ENCODE measurements at places on chromosomes 5 and 9.

- DNase-seq, result no peak
These were observed 165.1 kb downstream of the PLK2 start for GRCh38 chr5:58294598-58295305.

DNA sequence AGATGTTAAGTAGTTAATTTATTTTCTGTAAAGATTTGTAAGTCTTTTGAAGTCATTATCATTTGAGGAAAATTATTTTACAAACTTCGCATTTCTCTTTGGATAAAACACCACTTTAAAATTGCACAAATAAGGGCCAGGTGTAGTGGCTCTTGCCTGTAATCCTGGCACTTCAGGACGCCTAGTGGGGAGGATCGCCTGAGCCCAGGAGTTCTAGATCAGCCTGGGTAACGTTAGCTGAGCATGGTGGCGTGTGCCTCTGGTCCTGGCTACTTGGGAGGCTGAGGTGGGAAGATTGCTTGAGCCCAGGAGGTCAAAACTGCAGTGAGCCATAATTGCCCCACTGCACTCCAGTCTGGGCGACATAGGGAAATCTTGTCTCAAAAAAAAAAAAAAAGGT is 185.5 kb downstream of the KDM4C start:
- DNase-seq, result no peak

DNA sequence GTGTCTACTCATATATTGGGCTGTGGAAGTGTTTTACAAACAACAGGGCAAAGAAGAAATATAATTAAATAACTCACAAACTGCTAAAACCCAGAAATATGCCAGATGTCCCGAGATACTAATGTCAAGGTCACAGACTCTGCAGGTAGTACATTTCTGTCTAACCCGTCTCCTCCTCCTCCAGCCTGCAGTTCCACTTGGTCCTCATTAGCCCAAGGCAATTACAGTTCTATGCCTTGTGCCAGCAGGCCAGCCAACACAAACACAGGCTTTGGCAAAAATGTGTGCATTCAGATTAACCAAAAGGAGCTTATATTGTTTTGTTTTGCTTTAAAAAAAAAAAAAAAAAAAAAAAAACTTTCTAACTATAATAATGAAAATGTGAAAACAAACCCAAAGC is 148.8 kb downstream of the MYO10 start:
- no peak for DNase-seq

- no peak for DNase-seq
These were observed 108.4 kb downstream of the MSX2 start for GRCh38 chr5:174832811-174833210.

DNA sequence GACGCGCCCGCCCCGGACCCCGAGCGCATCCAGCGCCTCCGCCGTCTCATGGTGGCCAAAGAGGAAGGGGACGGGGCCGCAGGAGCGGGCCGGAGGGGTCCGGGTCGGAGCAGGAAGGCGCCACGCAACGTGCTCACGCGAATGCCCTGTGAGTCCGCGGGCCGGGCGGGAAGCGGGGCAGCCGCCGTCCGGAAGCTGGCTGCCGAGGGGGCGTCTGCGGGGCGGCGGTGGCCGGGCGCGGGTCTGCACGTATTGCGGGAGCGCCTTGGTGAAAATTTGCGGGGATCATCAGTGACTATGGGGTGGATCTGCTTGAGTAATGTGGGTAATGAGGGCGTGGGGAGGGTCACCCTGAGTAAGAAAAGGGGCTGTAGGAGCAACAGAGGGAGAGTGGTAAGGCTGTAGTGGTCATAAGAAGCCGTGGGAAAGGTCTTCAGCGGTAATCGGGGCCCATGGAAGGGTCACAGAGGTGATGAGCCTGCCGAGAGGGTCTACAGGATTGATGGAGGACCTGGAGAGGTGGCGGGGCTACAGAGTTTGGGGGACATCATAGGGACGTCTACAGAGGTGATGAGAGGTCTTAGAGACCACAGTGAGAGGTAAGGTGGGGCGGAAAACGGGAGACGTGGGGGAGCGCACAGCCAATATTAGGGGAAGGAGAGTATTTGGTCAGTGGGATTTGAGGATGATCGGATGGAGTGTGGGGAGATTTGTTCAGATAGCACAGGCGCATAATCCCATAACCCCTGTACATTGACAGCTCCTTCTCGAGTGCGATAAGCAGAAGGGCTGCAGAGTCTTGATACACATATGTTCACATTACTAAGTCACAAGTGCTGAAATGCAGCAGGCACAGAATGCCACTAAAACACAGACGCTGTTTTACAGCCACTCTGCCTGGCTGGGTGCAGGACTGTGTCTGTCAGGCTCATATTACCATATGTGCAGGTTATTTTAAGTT is 819 bp downstream of the LSM11 start:
- DNase-seq, result peak; percentile 18

DNA sequence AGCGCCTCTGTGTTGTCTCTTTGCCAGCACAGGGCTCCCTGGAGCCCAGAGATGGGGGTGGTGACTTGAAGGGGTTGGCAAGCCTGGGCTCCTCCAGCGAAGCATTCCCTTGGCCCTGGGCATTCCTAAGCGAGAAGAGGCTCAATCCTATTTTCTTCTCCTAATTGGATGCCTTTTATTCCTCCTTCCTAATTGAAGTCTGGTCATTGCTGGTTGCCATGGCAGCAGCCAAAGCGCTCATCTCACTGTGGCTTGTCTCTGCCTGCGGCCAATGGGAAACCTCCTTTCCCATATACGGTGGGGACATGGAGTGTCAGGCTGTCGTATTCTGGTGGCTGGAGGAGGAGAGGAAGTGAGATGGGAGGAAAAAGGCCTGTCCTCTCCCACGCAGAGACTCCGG is 52.3 kb upstream of the RARS1 start:
- no peak for DNase-seq

GRCh38 chr9:69623276-69623675 is 48.9 kb downstream of the APBA1 start:
- DNase-seq, result no peak

DNA sequence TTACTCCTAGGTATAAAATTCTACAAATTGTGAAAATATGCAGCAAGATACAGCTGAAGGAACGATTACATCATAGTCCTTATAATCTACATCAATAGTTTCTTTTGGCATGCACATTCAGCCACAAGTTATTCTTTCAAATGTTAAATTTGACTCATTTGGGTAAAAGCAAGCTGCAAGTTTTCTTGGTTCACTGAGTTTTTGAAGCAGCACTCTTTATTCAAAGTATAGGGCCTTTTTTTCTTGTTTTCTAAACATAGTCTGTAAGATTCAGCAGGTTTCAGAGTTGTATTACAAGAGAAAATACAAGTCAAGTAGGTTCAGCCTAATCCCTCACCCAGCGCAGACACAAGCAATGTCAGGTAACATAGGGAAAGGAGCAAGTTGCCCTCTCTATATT is 981.5 kb downstream of the PTPRD start:
- DNase-seq, result no peak

- no peak for DNase-seq
These were observed 94.5 kb downstream of the PLPP1 start for GRCh38 chr5:55440188-55440646.

GRCh38 chr5:150589862-150590601 is 50.4 kb upstream of the SYNPO start:
- DNase-seq, result no peak

DNA sequence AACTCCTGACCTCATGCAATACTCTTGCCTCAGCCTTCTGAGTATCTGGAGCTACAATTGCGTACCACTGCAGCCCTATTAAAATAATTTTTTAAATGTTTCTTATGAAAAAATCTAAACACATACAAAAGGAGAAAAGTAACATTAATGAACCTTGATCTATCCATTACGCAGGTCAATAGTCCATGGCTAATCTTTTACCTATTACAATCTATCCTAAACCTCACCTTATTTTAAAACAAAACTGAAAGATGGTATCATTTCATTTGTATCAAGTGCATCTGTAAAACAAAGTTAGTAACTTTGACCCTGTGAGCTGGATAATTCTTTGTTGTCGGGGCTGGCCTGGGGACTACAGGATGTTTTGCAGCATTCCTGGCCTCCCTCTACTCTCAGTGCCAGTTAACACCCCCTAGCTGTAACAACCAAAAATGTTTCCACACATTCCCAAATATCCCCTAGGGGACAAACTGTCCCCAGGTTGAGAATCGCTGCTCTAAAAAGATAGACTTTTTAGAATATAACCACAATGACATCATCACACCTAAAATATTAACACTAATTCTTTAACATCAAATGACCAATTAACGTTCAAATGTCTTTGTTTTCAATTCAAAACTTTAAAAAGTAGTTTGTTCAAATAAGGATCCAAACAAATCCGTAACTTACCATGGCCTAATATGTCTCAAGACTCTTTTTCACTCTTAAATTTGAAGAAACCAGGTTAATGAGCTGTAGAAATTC is 54.8 kb downstream of the RNF38 start:
- DNase-seq, result no peak

DNA sequence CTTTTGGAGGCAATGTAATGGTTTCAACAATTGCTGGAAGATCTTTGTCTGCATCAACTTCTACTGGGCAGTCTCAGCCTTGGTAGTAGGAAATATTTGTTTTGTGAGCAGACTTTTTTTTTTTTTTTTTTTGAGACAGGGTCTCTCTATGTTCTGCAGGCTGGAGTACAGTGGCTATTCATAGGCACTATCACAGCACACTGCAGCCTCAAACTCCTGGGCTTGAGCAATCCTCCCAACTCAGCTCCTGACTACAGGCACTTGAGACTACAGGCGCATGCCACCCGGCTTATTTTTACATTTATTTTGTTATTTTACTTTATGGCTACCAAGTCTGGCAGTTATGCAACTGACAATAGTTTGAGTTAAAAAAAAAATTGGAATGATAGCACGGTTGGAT is 187.3 kb downstream of the SNX18 start:
- no peak for DNase-seq

DNA sequence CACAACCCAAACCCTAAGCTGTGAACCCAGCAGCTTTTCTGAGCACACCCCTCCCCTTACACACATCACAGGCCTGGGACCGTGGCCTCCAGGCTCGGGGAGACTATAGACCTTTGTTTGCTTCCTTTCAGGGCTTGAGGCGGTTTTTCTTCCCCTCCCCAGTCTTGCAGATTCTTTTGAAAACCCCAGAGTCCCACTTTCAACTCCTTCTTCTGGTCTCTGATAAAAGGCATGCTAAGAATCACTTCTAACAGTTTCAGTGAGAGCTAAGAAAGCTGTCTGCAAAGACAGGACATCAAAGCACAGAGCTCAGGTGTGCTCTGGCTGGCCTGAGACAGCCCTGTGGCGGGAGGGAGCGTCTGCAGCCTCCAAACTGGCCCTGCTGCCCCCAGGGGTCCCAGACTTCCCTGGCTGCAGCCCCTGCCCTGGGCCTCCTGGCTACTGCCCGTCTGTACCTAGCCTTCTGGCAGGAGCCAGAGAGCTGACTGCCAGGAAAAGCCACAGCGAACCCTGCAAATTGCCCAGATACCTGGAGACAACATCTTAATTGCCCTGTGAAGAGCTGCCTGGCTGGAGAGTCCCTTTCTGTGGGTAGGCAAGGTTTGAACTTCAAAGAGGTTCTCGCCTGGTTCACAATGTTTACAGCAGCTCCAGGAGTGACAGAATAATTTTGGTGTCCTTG is 138.9 kb downstream of the GADD45G start:
- no peak for DNase-seq

- DNase-seq, result no peak
These were observed 176.0 kb upstream of the FREM1 start for GRCh38 chr9:15086156-15086763.

DNA sequence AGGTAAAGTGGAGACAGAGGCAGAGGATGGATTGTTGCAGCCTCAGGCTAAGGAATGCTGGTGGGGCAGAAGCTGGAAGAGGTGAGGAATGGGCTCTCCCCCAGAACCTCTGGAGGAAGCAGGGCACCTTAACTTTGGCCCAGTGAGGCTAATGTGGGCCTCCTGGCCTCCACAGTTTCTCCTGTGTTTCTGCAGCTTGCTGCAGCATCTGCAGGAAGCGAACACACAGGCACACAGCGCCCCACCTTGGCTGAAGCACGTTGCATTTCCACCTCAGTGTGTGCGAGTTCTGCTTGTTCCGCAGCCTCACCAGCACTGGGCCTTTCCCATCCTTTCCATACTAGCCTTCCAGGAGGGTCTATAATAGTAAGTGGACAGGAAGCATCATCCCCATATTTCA is 27.2 kb upstream of the ASS1 start:
- DNase-seq, result no peak

All from memory B cell (primary cell).